ENCODE measurements at places on chromosomes 1 and 21.
A peak's percentile ranks its signal among the peaks of the same experiment; 100 is the strongest.

GRCh38 chr1:205504311-205505075 is at the start of gene CDK18:
Gene CDK18 (plus strand): TSS chr1:205504669. CDS start chr1:205523168, 18,499 bp downstream.
- DNase-seq: peak; percentile 94

- DNase-seq: no peak
Measured at GRCh38 chr1:62280150-62280549, 39.1 kb downstream of the KANK4 start.

DNA sequence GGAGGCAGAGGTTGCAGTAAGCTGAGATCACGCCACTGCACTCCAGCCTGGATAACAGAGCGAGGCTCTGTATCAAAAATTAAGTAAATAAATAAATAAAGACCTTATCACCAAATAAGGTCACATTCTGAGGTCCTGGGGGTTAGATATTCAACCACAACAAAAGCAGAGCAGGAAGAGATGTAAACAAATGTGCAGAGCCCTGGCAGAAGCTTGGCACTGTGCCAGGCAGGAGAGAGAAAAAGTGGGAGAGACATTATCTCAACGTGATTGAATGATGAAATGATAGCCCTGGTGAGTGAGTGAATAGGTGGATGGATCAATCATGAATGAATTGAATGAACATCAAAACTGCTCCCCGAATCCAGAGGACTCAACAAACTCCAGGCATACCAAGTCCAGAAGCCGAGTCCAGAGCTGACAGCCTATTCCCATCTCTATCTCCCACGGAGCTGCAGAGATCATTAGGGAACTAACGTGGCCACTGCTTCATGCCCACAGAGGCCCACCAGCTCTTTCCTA is 150.7 kb downstream of the TOMM20 start:
- DNase-seq: no peak

GRCh38 chr1:218312509-218312908 is 27.4 kb downstream of the RRP15 start:
- DNase-seq: no peak

DNA sequence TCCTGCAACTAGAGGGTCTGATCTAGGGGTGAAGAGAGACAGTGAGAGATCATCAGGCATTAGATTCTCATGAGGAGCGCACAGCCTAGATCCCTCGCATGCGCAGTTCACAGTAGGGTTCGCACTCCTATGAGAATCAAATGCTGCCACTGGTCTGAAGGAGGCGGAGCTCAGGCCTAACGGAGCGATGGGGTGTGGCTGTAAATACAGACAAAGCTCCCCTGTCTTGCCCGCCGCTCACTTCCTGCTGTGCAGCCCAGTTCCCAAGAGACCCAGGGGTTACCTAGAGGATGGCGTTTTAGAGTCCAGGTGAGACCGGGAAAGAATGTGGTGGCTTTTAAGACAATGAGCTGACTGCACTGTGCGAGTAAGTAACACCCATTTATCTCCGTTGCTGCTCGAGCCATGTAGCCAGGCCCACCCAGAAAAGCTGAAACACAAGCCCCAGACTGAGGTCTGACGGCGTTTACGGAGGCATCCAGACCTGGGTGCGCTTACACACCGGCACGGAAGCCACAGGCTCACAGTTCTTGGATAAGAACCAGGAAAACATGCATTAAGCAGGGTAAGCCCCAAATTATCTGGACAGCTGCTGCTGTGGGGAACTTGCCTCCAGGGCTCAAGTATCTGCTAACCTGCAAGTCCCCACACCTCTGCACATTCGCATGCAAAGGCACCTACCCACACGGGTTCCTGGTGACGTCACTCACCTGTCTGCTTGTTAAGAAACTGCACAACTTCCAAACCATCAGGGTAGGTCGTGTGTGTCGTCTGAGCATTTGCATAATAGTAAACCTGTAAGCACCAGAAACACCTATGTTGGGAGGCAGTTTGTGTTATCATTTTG is 12.5 kb downstream of the TCP10L start:
- no peak for DNase-seq

- no peak for DNase-seq
Measured at GRCh38 chr1:163047951-163048659, 21.1 kb upstream of the RGS4 start.
